ENCODE measurements at places on chromosomes 3 and 15. TPM values are rescaled to one million over a fixed set of nuclear protein-coding genes. Genes with fewer than 3 reads are reported as not detected.
A peak's percentile ranks its signal among the peaks of the same experiment; 100 is the strongest.

DNA sequence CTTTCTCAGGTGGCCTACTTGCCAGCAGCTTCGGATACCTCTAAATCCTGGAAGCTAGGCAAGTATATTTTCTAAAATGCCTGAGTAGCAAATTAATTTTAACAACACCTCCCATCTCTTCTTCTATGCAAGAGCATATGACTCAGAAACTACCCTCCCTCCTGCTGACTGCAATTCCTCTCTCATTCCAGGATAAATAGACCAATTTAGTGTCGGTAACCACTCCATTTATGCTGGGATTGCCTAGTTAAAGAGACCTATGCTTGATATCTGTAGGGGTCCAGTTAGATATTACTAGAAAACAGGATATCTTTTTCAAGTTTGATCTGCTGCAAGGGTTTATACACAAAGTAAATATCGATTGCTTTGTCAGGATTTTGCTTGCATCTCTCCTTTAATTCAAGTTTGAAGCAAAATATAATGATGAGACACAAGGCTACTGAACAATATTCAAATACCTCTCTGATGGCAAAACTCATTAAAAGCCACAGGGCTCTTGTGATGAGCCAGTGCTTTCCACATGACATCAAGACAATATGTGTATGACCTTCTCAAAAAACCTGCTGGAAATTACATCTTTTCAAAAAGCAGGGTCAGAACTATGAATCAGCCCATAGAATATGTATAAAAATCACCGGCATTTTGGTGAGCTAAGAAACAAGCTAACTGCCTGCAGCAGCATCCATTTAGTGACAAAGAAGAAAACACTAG is 491.6 kb upstream of the NECTIN3 start:
- no peak for DNase-seq

DNA sequence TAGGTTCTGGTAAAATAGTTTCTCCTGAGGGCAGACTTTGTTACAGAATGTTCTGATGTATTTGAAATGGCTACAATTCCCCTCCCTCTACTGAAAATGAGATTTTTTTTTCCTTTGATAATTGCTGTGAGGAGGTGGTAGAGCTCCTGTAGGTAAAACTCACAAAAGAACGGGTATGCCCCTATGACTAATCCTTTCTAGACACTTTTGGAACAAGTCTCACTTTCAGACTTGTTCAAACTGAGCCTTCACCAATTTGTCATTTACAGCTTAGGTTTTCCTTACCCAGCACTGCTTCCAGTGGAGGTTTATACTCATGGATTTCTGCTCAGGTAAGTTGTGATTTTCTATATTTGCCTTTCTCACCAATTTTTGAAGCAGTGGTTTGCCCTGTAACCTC is 115.6 kb downstream of the NLGN1 start:
- peak; percentile 14 for DNase-seq

The SHC4 gene
- total RNA-seq, result 23.8 TPM

DNA sequence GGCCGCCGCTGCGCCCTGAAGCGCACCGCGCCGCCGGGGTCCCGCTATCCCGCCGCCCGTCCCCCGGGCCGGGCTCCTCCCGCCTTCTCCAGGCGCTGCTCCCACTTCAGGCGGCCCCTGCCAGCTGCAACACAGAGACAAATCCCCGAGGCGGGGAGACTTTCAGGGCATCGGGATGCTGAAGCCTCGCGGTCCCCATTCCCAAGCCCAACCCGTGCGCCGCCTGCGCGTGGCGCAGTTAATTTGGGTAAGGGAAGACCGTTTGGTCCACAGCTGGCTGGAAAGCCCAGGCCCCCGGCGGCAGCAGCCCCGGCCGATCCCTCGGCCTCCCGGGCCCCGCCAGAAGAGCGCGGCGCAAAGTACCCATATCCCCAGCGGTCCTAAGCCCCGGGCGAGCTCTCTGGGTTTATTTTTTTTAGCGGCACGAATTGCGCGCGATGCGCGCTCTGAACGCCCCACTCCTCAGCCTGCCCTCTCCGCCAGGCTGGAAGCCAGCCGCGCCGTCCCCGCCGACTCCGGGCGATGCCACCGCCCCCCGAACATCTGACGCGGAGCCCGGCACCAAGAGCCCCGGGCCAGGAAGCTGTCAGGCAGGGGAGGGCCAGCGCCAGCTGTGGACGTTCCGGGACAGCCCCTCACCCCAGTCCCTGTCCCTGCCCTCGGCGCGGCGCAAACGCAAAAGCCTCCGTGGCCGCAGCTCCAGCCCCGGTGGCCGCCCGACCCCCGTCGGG is 517 bp downstream of the FBN1 start:
- peak; percentile 63 for DNase-seq

DNA sequence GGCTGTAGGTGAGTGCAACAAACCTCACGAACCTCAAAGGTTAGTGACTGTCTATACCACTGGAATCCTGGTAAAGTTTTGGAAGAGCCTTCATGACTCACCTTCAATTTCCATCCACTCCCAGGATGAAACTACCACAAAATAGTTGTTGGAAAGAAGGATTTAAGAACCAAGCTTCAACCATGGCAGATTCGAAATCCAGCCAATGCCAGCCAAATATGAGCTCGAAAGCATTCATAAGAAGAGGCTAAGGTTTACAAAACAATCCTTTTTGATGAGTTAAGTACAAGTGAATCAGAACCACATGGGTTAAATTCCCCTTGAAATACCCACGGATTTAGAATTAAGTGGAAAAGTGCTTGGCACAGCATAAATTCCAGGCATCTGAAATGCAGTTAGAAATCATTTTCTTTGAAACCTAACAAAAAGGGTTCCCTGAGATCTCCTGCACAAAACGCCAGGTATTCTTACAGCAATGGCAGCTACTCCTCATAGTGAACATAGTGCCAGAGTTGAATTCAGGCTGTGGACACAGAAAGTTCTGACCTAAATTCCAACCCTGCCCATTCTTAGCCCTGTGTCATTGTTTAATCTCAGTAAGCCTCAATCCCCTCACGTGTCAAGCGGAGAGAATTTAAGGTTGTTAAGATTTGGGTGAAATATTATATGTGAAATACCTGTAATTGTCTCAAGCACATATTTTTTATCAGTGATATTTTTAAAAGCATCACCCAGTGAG is 89.2 kb downstream of the FBN1 start:
- no peak for DNase-seq

The HDGFL3 gene
- total RNA-seq, result 22.7 TPM

DNA sequence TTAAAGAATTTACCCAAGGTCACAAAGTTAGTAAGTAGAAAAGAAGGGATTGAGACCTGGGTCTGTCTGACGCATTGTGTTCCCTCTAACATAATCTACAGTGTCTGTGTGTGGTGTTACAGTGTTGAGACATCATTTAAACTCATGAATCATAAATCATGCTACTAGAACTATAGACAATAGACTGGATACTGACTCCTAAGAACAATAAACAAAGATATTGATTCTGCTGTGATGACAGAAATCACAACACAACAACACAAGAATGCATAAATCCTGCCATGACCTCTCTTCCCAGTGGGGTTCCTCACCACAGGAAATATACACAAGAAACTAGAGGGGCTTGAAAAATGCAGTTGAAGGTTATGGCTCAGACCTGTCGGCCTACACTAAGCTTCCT is 44.3 kb downstream of the TRIM69 start:
- no peak for DNase-seq

GRCh38 chr15:37100966-37101215 is 542 bp upstream of the MEIS2 start:
- peak; percentile 79 for DNase-seq

DNA sequence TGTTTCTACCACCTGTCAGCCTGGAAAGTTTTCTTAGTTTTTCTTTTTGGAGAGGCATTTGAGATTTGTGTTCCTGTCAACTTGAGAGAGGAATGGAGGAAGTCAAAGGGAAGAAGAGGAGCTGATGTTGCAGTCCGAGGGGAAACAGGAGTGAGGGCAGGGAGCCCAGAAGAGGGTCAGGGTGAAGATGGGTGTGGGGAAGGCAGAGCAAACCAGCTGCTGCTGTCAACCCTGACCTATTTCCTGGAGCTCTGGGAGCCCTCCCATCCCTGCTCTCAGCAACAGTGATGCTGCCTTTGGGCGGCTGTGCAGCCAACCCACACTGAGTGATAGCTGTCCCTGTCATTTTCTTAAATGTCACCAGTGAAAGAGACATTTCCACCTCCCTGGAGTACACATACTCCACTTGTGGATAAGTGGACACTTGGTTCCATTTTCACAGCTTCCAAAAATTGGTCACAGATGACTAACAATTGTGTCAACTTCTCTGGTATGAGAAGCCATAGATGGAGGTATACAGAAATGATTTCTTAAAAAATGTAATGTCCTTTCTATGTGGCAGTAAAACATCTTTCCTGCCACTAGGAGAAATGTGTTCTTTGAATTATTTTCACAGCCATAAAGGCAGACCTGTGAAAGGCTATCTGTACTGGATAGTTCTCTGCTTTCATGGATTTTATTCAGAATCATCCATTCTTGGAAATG is 556.3 kb upstream of the TBL1XR1 start:
- peak; percentile 26 for DNase-seq

DNA sequence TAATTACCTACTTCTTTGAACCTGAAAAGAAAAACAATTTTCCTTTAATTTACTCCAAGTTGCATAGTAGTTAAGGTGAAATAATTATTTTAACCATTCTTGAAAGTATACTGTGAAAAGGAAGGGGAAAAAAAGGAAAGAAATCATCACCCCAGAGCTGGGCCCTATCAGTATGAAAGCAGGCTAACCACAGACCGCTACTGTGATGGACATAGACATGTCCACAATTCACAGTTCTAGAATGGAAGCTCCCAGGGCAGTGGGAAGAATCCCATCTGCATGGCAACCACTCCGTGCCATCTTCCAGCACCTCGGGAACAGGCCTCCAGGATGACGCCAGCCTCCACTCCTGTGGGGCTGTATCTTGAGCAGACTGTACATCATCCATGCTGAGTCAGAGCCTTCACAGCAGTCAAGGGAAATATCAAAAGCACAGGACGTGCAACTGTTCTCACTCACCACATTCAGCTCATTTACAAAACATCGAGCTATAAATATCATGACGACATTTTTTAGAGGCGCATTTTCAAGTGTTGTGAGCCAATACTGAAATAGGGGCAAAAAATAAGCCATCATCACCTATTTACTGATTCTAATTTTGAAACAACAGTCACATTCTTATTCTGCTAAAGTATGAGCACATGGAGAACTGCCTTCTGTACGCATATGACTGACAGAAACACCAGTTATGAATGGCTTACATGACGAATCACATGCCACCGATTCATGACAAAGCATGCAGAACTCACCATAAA is 119.7 kb downstream of the SNRK start:
- no peak for DNase-seq

The CNTN4 gene
- total RNA-seq, result not detected

GRCh38 chr3:84946240-84946639 is 12.5 kb upstream of the CADM2 start:
- DNase-seq, result no peak

GRCh38 chr3:46677411-46677726 is 16.1 kb downstream of the ALS2CL start:
- DNase-seq, result no peak

DNA sequence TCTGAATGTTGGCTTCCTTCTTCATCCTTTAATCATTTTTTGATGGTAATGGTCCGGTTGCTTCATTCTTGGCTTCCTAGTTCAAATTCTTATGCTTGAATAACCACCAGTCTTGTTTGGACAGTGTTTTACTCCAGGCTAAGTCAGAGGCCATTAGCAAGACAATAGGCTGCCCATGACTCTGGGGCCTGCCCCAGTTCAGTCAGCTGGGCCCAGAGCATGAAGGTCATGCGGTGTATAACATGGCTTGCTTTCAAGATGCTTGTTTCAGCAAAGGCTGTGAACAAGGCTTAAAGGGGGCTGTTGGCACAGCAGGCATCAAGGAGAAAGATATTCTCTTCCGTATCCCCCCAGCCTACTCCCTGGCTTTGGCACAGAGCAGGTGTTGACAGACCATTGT is 13.7 kb downstream of the TM4SF18 start:
- DNase-seq, result no peak

- no peak for DNase-seq
Observed at GRCh38 chr3:128294999-128295468, 141.8 kb downstream of the EEFSEC start.

The OCA2 gene
- not detected for total RNA-seq

- no peak for DNase-seq
Observed at GRCh38 chr15:89569090-89569745, 6.1 kb upstream of the TICRR start.

The SNUPN gene
- total RNA-seq, result 16.5 TPM

DNA sequence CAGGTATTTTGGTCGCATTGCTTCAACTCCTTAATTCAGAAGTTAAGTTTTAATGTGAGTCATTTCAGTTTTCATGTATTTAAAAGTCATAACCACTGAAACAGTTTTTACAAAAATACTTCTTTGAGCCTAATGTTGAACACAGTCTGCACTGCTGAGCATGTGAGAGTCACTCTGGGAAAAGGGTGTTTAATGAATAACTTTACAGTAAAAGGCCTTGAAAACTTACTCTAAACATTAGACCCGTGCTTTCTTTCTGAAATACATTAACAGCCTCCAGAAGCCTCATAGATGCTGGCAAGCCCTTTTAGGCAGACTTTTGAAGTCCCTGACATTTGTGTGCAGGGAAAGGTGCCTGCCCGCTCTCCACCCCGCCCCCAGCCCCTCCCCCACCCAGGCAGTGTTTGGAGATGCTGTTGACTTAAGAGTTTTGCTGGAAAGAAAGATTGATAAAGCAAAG is 68.9 kb upstream of the NR2F2 start:
- DNase-seq, result no peak

GRCh38 chr3:18477620-18478019 is 52.5 kb upstream of the SATB1 start:
- DNase-seq, result no peak

DNA sequence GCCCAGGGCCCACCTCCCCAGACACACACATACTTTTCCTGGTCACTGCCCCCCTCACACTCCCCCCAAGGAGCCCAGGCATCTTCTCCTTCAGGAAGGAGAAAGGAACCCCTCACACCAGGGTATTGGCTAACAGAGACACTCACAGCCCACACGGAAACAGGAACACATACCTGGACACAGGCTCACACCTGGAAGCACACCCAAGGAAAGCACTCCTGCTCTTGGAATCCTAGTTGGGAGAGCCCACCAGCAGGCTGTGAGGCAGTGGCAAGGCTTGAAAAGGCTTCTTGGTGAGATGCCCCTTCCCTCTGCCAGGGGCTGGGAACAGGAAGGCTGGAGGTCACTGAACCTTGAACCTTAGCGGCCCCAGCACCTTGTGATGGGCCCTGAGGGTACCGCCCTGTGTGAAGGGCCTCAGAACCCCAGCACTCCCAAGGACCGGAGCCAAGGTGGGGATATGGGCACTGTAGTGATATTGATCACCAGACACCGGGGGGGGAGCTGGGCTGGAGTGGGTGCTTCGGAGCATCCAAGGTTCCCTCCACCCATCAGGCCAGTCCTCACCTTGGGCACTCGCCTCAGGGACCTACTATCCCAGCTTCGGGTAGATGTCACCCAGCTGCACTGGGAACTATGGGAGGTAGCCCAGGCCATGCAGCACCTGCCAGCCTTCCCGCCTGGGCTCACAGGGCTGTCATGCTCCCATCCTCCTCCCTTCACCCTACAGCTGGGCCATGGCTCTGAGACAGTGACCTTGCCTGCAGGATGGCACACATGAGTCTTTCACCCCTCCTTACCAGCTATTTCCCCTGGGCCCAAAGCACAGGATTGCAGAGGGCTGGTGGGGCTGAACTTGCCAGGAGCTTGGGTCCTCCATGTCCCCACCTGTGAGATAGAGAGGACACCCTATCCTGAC is 16.4 kb downstream of the MYL3 start:
- no peak for DNase-seq

GRCh38 chr3:50369012-50369670 is 9.8 kb upstream of the TMEM115 start:
- no peak for DNase-seq

GRCh38 chr15:78034495-78035191 is 42.9 kb downstream of the TBC1D2B start:
- DNase-seq, result peak; percentile 34

- DNase-seq, result peak; percentile 67
Observed at GRCh38 chr15:45631776-45632175, 3.1 kb upstream of the SQOR start.

All from mammary epithelial cell (primary cell).